ENCODE measurements at places on chromosomes 7 and 10.
A peak's percentile ranks its signal among the peaks of the same experiment; 100 is the strongest.

DNA sequence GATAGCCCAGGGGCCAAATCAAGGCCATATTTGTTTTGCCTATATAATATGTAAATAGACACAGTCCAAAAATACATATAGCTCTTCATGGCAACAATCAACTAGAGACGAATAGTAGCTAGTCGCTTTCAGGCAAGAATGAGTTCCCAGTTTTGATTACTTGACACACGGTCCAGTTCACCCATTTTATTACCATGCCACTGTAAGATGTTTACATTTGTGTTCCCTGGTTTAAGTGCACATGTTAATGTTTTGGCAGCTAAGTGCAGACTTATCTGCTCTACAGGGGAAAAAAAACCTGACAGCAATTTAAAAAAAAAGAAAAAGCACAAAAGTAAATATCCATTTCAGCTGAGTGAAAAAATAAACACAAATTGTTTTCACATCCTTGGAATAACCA, 213.1 kb downstream of the TPK1 start:
- DNase-seq, result no peak

- DNase-seq, result no peak
Observed at GRCh38 chr10:46240684-46241565, 45.9 kb upstream of the ANTXRL start.

- DNase-seq, result no peak
Observed at GRCh38 chr10:50620899-50621298, 2.9 kb downstream of the SGMS1 start.

- DNase-seq, result no peak
Observed at GRCh38 chr10:86598151-86598550, 56.2 kb upstream of the OPN4 start.

GRCh38 chr10:73407495-73407894, 6.4 kb downstream of the ANXA7 start:
- no peak for DNase-seq

- DNase-seq, result no peak
Observed at GRCh38 chr10:8485032-8485431, 430.5 kb downstream of the GATA3 start.

DNA sequence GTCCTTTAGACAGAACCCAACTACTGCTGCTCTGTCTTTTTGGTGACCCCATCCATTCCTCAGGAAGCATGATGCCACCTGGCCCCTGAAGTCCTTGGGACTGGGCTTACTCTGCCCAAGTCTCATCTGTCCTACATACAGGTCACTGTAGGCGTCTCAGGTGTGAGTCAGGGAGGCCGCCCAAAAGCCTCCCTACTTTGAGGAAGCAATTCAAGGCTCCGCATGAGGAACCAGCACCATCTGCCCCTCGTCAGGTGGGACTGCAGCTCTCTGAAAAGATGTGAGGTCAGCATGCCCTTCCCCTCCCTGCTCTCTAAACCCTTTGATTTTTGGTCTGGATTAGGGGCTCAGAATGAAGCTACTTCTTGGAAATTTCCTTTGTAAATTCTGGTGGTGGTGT, 354.8 kb downstream of the CXCL12 start:
- DNase-seq, result peak; percentile 3

- no peak for DNase-seq
Observed at GRCh38 chr7:20219446-20220292, 2.5 kb upstream of the MACC1 start.

GRCh38 chr7:73718905-73719805, at the start of gene STX1A:
Gene STX1A, minus strand, starts transcription at chr7:73719669. Its CDS starts 38 bp downstream, at chr7:73719631.
- DNase-seq, result peak; percentile 46

- DNase-seq, result peak; percentile 58
Observed at GRCh38 chr7:150514748-150515222, at the start of gene GIMAP7. Gene GIMAP7, plus strand, starts transcription at chr7:150514872. Its CDS starts 5,103 bp downstream, at chr7:150519975.

DNA sequence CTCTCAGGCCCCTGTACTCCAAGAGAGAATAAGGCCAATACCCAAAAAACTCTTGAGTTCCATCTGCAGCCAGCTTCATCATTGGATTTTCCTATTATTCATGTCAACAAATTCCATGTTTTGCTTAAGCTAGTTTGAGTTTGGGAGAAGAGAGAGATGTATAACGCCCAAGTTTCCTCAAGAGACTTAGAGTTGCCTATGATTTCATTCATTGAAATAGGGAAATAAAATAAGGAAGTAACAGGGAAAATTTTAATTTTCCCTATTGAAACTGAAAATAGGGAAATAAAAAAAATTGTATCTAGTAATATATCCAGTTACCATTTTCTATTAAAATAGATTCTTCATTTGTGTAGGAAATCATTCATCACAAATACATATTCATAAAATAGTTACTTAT, 66.5 kb upstream of the SVIL start:
- DNase-seq, result no peak

GRCh38 chr7:28002638-28003037, 178.0 kb downstream of the JAZF1 start:
- no peak for DNase-seq

- DNase-seq, result no peak
Observed at GRCh38 chr7:136067277-136067676, 90.1 kb upstream of the MTPN start.

GRCh38 chr10:107653832-107654287, 489.4 kb upstream of the SORCS1 start:
- DNase-seq, result no peak

- DNase-seq, result no peak
Observed at GRCh38 chr10:22672319-22673090, 41.9 kb downstream of the PIP4K2A start.

- DNase-seq, result no peak
Observed at GRCh38 chr7:41448104-41448503, 254.8 kb downstream of the INHBA start.

DNA sequence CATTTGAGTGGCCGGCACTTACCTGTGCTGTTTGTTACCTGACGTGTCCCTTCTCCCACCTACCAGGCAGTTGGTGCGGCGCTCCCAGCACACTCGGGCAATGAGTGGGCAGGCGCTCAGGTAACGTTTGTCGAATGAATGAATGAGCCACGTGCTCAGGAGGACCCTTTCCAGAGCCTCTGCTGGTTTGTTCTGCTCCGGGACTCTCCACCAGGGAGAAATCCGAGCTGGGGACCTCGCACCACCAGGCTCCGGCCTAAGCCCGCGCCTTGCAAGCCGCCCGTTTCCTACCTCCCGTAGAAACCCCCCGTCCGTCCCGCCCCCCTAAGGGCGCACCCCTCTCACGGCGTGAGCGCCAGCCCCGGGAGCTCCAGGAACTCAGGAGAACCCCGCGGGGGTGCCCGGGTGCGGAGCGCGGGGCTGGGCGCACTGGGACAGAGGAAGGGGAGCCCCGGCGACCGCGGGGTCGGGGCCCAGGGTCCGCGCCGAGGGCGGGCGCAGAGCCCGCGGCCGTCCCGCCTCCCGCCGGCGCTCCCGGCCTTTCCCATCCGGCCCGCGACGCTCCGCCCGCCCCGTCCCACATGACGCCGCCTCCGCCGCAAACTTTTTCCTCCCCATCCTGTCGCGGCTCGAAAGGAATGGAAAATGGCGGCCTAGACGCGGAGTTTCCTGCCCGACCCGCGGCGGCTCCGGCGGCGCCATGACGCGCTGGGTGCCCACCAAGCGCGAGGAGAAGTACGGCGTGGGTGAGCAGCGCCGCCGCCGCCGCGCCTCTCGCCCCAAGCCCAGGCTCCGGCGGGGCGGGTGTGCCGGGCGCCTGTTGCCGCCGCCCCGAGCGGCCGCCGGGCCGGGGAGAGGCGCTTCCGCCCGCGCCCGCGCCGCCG, at the start of gene DOCK1:
TSS of gene DOCK1 (plus strand) at position 611 of the 884 bp plus-strand sequence. CDS start at position 701, 90 bp downstream.
- DNase-seq, result no peak

DNA sequence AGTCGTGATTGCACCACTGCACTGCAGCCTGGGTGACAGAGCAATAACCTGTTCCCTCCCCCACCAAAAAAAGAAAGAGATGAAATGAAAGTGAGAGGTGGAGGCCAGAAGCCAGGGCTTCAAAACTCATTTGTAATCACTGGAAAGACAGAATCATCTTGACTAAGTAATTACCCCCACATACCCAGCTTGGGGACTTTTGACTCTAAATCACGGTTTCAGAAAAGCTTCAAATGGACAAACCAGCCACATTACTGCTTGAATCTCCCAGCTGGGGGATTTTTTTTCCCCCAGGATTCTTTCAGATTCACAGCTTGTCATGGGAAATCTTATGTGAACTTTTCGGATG, 361.0 kb downstream of the FRMD4A start:
- DNase-seq, result no peak

DNA sequence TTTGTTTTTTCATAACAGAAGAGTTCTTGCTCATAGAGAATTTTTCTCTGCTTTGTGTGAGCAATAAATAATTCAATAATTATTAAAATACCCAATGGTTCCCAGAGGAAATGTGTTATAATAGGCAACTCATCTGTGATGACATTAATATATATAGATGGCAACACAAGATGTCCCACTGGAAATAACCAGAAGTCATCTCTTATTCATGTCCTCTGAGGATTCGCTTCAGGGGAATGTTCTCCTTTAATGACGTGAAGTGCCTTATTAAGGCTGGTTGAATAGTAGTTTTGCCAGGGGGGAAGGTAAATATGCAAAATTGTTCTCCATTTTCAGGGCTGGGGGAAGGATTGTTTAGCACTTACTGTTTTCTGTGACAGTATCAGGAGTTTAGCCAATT, 3.1 kb downstream of the SLC39A12 start:
- no peak for DNase-seq

DNA sequence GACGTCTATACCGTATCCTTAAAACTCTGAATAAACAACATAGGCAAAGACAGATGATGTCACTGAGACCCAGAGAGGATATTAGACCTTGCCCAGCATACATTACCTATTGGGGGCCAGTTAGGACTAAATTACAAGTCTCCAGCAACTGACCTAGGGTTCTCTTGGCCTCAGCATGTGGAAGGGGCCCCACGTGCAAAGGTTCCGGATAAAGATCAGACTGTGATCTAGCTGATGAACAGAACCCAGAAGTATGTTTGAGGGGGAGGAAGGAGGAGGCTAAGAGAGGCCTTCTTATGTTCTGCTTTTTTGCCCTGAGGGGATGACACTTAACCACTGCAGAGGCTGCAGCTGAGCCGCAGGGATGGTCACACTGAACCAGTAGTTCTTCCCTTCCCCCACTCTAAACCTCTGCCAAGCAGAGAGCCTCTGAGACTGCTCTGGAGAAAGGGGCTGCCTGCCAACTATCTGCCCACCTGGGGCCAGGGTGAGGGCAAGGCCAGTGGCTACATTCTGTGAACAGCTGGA, 24.0 kb upstream of the KMT2C start:
- DNase-seq, result no peak

DNA sequence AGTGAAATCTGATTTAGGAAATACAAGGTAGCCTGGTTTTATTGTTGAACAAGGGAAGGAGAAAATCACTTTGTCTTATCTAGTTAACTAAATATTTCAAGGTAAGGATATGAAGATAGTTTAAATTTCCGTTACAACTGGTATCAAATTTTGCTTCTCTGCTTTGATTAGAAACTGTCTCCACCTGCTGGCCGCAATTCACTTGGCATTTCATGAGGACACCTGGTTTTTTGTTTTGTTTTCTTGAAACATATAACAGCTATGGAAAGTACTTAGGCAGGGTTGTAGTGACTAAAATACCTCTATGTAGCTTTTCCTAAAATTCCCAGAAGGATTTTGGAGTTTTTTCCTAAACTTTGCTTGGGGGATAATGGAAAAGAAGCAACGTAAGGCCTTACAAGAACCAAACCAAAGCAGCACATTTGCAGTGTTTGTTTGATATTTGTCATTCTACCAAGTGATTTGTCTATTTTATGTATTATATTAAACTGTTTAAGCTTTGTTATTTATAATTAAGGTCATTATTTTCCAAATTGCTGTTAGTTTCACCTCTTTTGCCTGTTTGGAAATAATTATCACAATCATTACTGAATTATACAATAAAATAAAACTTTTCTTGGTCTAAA, 73.6 kb downstream of the AHCYL2 start:
- no peak for DNase-seq

- no peak for DNase-seq
Observed at GRCh38 chr10:112045938-112046337, 137.6 kb downstream of the GPAM start.

DNA sequence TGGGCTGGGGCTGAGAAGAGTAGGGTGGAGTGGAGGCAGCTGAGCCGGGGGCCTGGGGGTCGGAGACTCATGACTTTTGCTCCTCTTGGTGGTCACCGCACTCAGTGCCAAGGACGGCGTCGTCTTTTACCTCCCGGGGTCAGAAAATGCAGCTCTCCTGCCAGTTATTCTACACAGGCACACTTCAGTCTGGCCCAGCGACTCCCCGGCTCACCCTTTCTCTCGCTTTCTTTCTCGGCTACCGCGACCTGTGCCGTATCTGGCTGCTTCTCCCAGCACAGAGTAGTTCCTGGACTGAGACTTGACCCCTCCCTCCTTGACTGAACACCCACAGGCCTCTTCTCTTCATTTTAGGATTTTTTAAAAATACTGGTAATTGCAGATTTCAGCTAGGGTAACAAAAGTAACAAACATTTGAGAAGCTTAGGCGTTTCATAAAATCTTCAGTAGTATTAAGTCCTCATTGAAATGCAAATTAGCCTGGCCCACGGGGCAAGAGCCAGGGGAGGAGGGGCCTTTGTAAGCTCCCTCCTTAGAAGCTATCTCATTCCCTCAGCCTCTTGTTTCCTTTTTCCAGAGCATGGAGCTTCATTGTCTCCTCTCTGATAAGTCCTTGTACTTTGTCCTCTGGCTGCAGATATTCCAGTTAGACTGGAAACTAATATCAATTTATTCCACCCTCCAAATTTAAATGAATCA, 1.1 kb upstream of the PRLHR start:
- DNase-seq, result no peak

DNA sequence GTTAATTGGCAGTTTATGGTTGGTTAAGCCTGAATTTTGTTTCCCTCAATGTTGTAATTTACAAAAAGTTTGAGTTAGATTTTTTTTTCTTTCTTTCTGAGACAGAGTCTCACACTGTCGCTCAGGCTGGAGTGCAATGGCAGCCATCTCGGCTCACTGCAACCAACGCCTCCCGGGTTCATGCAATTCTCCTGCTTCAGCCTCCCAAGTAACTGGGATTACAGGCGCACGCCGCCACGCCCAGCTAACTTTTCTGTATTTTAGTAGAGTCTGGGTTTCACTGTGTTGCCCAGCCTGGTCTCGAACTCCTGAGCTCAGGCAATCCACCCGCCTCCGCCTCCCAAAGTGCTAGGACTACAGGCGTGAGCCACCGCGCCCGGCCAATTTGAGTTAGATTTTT, 935 bp downstream of the ZNF273 start:
- DNase-seq, result no peak

DNA sequence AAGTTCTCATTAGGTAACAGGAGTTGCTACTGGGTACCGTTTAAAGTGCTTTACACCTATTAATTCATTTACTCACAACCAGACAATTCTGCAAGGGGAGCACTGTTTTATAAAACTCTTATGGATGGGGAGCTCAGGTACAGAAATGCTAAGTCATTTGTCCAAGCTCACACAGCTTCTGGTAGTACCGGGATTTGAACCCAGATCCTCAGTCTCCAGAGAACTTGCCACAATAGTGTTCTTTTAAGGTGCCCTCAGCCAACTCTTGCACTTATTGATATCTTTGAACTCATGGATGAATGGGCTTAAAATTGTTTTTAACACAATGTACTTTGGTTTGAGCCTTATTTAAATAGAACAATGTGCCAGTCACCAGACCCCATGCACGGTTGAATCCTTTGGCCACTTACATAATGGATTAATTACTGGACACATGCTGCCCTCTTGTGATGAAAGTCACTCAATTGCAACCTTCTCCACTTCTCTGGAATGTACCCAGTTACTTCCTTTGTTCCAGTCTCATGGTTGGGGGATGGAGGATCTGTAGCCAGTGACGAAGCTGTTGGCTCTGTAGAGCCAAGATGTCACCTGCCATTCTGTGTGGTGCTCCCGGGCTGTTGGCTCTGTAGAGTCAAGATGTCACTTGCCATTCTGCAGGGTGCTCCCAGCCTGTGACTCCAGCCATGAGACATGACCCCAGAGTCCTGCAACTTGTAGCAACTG, 65.6 kb downstream of the NOD1 start:
- DNase-seq, result peak; percentile 1

GRCh38 chr7:36650766-36651312, 73.5 kb downstream of the AOAH start:
- no peak for DNase-seq
